ENCODE measurements at places on chromosomes 6 and 20.

DNA sequence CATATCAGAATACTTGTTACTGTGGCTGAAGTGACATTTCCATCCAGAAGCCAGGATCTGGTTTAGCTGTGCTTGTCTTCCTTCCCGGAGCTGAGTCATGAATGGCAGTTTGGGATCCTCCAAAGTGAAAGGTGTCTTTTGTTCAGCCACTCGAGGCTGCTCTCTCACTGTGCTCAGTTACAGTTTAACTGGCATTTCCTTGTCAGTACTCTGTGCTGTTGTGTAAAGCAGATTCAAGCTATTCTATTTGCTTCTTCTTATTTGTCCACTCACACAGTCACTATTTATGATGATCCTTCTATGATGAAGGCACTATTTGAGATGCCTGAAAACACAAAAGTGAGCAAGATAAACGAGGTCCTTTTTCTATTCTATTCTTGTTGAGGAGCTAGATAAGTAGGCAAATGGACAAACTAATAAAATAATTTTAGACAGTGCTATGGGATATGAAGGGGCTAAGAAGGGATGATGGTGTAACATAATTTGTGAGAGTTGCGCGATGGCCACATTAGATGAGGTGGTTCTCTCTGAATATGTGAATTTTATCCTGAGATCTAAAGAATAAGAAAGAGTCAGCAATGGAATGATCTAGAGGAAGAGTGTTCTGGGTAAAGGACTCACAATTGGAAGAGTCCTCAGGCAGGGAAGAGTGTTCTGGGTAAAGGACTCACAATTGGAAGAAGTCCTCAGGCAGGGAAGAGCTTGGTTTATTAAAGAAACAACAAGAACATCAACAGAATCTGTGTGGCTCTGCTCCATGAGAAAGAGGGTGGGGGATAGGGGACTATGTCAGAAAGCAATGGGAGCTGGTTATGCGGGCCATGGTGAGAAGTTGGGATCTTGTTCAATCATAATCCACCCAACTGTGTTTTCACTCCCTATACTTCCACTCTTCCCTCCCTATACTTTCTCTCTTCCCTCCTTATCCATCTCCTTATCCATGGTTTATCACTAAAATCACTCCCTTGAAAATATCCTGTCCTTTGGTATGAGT lies 40.1 kb downstream of the CYP24A1 start:
- peak; percentile 75 for DNase-seq

DNA sequence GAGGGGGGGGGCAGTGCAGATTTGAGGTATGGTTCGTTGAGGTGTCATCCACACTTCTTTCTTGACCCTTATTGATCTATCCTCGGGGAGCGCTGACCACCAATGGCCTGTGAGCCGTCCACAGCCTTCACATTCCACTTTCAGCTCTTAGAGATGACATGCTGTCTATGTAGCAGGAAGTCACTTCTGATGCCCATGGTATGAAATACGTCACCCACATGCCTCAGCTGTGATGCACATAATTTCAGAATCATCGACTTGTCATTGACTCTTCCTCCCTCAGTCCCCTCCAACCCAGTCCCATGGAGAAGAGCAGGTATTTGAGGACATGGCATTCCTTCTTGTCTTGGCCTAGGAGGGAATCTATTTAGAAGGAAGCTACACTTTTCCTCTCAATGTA lies 4.7 kb upstream of the ADGRF5 start:
- no peak for DNase-seq

- peak; percentile 7 for DNase-seq
Observed at GRCh38 chr6:143822584-143823024, 20.5 kb upstream of the LTV1 start.

DNA sequence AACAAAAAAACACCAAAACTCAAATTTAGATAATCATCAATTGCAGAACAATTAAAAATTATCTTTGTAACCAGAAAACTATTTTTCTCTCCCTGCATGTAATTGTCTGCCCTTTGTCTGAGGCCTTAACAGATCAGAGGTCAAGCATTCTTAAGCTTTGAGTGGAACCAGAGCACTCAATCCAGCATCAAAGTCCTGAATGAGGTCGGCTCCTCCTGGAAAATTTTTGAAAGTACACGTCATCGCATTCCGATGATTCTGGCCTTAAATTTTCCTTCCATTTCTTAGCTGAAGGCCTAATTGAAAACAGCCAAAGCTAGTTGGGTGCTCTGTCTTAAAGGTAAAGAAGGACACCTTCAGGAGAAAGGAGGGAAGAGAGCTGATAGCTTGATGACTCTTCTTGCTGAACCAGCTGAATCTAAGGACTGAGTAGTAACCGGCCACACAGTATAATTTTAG lies 510.2 kb upstream of the SULF2 start:
- peak; percentile 95 for DNase-seq

DNA sequence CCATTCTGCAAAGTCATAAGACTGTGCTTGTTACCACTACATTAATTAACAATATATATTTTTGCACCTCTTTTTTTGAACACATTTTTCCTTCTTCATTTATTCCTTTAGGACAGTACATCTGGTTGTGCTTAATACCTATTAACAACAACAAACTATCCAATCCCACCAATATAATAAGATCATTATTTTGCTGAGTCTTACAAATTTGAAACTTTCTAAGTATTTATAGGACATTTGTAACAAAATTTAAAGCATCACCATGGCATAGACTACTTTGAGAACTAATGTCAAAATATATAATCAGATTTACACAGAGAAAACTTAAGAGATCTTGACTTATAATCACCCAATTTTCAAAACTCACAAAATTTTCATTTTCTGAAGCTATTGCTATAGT lies 47.9 kb downstream of the FILIP1 start:
- no peak for DNase-seq

GRCh38 chr6:86215323-86215722 lies 572.6 kb upstream of the SYNCRIP start:
- DNase-seq, result no peak

DNA sequence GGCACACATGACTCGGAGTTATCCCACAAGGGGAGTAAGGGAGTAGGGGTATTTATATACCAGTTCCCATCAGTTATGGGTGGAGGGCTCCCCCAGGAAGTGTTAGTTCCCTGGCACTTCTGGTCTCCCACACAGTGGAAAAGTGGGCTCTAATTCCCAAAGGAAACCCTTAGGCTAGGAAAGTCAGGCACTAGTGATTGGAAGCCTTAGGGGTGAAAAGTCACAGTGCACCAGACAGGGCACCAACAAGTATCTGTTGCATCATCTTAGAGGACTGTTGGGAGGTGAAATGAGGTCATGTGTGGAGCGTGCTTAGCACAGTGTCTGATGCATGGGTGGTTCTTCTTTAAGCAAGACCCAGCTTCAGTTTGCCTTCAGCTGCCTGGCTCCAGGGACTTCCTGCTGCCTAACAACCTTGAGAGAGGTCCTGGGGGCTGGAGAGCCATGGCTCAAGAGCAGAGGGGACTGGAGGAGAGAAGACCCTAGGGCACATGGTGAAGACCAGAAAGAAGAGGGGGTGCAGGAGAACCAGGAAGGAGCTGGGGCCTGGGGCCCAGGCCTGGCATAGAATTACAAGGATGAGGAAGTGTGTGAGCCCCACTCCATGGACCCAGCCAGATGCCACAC lies 7.5 kb upstream of the FOXP4 start:
- peak; percentile 16 for DNase-seq

DNA sequence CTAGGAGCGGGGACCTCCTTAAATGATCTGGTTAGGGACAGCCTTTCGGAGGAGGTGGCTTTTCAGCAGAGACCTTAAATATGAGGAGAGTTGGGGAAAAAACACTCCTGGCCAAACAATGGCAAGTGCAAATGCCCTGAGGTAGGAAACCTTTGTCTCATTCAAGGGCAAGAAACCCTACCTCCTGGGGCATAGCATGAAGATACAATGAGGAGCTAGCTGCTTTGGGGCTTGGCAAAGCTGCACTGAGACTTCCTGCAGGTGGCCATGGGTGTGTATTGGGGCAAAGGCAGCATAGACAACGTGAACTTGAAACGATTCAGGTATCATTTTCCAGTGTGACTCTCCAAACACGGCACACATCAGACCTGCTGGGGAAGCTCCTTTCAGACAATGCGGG lies 30.7 kb downstream of the PMEPA1 start:
- DNase-seq, result no peak

DNA sequence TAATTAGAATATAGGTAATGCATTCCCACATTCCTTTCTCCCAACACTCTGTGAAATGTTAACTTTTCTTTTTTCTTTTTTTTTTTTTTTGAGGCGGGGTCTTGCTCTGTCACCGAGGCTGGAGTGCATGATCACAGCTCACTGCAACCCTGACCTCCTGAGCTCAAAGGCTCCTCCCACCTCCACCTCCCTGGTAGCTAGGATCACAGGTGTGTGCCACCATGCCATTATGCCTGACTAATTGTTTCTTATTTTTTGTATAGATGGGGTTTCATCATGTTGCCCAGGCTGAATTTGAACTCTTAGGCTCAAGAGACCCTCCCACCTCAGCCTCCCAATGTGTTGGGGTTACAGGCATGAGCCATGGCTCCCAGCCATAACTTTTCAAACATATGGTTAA lies 135.7 kb upstream of the SHLD1 start:
- DNase-seq, result no peak

DNA sequence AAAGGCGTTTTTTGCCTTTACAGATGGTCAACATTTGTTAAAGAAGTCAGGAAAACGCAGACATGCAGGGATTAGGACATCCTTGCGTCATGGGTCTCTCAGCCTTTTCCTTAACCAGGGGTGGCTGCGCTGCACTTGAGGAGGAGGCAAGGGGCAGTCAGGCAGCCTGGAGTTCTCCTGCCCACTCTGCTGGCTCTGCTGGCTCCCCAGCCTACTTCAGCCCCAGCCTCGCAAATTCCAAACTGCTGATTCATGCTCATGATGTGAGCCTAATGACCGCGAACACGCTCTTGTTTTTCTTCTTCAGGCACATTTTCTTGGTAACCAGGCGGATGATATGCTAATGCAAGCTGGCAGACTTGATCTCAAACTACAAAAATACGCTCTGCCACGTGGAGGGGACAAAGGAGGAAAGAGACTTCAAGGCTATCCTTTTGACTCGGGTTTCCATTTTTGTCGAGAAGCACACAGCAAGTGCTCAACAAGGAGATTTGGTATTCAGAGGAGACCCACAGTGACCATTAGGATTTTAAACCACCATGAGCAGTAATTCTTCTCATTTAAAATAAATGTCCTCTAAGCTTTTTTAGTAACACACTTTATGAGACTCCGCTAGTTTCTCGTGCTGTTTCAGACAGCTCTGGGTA lies 290.3 kb upstream of the STXBP5 start:
- peak; percentile 100 for DNase-seq

- DNase-seq, result no peak
Observed at GRCh38 chr20:33650111-33650752, 11.9 kb upstream of the C20orf144 start.

DNA sequence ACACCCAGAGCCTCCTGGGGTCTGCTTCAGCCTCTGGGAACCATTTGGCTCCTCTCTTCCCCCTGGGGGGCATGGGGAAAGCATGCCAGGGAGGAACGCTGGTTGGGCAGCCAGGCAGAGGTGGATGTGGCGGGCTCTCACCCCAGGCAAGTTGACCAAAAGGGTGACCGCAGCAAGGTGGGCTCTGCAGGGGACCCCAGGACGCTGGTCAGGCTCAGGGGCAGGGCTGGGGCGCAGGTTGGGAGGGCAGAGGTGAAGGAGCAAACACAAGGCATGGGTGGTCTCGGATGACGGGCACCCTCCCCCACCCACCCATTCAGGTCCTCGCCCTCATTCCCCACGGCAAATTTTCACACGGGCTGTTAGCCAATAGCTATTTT lies 30.2 kb upstream of the MRGBP start:
- DNase-seq, result no peak

GRCh38 chr6:3615391-3616380 lies 135.8 kb downstream of the PXDC1 start:
- no peak for DNase-seq

DNA sequence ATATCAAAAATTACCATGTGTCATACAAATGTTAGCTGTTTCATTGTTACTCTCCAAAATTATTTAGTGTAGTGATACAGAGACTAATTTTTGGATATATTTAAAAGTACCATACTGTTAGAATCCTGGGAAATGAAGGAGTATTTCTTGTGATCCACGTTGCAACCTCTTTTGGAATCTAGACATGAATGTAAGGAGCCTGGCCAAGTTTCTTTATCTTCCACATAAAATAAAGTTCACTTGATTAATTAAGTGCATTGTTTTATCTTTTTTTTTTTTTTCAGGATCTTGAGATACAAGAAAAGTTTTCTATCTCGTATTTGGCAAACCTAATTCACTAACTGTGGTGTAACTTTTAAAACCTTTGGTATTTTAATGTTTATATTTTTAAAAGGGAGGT lies 270.7 kb downstream of the SOX4 start:
- DNase-seq, result no peak

DNA sequence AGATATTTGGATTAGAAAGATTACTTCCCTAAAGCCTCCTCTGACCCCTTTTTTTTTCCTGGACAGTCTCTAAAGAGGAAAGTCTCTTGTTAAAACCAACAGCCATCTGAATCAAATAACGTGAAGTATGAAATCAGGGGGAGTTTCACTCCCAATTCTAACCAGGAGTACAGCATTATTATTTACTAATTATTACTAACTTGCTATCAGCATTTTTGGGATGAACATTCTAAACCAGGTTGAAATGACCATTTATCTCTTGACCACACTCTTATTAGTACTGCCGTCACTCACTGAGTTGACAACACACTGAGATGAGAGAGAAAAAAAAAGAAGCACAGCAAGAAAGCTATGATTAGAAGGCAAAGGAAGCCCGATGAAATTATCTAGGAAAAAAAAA lies 114.4 kb upstream of the BCLAF1 start:
- no peak for DNase-seq

- no peak for DNase-seq
Observed at GRCh38 chr6:5303682-5304081, 42.4 kb downstream of the FARS2 start.

DNA sequence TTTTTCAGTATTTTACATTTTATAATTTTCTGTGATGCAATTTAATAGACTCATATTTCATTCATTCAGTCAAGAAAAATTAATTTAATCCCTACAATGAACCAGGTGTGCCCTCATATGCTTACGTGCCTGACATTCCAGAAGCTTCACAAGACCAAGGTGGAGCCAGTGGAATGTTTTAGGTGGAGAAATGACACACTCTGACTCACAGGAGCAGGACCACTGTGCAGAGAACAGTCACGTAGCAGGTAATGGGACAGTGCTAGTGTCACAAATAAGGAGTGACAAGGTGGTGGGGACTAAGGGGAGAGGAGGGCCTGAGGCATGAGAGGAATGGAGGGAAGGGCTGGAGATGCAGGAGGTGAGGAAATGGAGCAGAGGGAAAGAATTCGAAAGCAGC lies 37.0 kb upstream of the HLA-G start:
- peak; percentile 16 for DNase-seq
